Aorta (tissue), 5 donors: ENCODE measurements at places on chromosomes 5 and 9. TPM values are rescaled to one million over a fixed set of nuclear protein-coding genes. Genes with fewer than 3 reads are reported as not detected.

GRCh38 chr5:54234304-54234933, 76.0 kb downstream of the ARL15 start:
- no peak for DNase-seq

- DNase-seq: no peak
Measured at GRCh38 chr9:19193029-19193324, 37.5 kb upstream of the DENND4C start.

PCDHA1 gene
- not detected for total RNA-seq

DNA sequence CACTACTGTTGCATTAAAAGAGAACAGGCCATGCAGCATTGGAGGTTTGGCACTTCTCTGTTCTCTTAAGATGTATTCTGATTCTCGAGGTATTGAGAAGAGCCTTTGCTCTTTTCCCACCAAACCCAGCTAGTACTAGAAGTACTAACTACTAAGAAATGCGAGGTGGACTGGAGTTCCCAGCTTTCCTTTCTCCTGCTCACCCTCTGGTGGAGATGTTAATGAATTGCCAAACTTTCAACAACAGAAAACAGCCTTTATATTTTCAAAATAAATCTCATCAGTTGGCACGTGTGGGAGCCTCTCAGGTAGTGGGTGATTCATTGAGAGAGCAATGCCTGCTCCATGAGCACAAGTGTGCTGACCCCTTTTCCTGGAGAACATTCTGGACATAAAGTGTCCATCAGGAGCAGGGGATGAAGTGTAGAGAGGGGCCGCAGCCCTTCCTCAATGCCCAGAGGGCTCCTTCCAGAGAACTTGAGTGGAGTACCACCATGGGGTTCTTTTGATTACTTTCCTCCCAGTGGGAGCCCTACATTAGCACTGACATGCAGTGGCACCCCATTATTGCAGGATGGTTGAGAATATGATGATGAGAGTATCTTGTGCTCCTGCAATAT, 45.7 kb downstream of the TMEM174 start:
- no peak for DNase-seq

ENTPD2 gene
- 0.16 TPM for total RNA-seq

DNA sequence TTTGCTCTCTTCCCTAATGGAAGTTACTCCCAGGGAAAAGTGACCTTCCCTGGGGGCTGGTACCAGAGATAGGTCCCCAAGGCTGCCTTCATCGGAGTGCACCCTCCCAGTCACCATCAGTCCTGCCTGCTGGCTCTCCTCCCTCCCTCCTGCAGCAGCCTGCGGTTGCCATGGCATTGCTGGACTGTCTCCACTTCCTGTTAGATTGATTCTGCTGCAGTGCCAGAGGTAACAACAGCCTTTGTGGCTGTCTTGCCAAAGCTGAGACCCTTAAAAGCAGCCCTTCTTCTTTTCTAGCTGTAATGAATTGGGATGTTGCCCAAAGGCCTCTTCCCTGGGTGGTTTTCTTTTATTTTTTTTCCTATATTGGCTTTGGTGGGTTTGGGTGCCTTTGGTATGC, 78.1 kb upstream of the PRLR start:
- no peak for DNase-seq

- no peak for DNase-seq
Measured at GRCh38 chr9:81771571-81771970, 82.2 kb upstream of the TLE1 start.

ZCCHC10 gene
- 31.4 TPM for total RNA-seq

- no peak for DNase-seq
Measured at GRCh38 chr9:69822116-69822750, 1.6 kb downstream of the CFAP95 start.

DNA sequence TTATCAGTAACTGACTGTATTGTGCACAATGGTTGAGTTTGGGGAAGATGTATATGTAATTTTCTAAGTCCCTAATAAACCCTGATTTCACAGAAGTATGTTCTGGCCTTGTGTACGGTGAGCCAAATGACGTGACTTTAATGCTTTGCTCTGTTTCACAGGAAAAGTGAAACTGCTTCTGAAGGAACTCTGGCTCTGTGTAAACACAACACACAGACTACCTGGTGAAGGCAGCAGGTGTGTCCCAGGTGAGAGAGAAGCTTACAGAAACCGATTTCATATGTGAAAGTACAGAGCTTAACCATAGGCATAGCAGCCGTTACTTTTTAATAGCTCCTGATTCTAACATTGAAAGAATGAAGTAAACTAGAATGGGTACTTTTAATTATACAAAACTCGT, 31.9 kb downstream of the ICE1 start:
- no peak for DNase-seq

DNA sequence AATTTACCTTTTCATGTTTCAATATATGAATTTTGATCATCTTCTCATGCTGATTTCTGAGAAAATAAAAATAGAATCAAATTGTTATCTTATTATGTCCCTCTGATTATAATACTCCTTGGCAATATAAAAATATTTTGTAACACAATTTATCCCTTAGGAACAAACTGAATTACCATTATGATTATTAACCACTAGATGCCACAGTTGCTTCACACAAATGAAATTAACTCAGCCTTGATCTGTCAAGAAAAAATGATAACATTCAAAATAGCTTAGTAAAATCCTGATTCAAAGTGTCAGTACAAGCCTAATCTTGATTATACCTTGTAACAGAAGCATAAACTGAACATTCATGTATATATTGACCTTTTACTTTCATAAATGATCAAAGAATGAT, 4.8 kb upstream of the CHSY3 start:
- DNase-seq: no peak

DNA sequence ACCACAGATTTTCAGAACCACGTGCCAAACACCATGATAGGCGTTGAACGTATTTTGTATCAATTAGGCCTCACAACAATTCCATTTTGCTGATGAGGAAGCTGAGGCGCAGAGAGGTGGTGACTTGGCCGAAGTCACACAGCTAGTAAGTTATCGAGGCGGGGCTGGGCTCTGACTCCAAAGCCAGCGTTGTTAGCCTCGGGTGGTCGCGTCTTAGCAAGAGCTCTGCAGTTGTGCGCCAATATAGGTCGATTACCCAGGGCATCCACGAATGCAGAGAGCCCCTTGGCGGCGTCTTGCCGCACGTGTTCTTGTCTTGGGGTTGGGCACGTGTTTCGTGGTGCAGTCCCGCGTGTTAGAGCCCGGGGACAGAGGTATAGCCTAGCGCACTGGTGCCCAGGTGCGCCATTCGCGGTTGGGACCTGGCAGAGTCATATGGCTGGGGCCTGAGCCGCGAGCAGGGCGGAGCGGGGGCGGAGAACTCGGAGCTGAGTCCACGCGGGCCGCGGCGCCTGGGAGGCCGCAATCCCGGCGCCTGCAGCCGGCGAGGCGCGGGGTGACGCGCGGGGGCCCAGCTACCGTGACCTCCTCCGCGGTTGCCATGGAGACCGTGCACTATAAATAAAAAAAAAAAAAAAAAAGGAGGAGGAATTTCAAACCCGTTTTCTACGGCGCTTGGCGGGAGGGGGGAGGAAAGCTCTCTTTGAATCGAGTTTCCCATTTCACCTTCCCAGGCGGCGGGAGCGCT, 62.3 kb downstream of the CXXC5 start:
- DNase-seq: peak; percentile 90

MEF2C gene
- total RNA-seq: 137 TPM

DNA sequence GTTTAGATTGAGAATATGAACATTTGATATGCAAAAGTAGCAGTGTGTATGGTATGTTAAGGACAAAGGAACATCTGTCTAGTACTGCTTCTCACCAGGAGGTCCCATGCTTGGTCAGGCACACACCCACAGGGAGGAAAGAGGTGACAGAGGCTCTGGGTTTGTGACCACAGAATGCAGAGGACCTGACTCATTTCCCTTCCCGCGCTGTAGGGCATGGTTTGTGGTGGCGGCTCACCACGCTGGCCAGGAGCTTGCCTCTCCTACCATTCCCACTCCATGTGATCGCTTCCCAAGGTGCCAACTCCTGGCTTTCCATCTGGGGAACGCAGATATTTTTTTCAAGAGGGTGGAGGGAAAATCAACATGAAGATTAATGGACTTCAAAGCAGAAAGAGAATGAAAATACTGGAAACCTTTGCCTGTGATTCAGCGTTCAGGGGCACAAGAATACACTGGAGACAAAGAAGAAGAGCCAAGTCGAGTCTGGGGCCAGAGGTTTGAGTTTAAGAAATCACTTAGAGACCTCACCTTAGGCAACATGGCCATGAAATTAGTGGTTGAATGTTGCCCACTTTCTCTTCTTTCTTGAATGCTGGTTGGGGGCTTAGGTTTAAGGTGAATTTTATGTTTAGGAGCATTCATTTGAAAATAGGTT, 477.8 kb downstream of the CCDC171 start:
- no peak for DNase-seq

RAI14 gene
- total RNA-seq: 214 TPM

DNA sequence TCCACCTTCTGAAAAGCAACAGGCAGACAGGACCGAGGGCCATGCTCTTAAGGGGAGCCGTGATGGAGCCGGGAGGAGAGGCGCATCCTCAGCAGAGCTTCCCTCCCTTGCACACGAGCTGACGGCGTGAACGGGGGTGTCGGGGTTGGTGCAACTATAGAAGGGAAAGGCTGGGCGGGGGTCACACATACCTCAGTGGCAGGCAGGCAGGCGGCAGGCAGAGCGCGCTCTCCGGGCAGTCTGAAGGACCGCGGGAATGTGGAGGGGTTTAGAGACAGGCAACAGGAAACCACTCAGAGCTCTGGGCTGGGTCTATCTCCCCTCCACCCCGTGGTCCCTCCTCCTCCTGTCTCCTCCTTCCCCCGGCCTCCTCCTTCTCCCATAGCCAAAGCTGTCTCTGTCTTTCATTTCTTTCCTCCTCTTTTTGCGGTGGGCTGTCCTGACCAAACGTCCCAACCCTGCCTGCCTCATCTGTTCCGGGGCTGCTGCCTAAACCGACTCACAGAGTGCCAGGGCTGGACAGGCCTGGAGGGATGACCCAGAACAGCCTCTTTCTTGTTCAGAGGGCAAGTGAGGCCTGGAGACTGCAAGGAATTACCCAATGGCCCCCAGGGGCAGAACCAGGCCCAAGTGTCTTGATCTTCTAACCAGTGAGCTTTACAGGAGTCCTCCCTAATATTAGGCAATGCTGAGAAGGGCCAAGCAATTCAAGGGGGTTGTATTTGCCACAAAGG, at the start of gene SPARC:
Gene SPARC, minus strand, starts transcription at position 242 of the 734 bp plus-strand sequence. CDS start 10,727 bp downstream, outside the sequence.
- DNase-seq: peak; percentile 88

CNTFR gene
- total RNA-seq: 4.2 TPM

DNA sequence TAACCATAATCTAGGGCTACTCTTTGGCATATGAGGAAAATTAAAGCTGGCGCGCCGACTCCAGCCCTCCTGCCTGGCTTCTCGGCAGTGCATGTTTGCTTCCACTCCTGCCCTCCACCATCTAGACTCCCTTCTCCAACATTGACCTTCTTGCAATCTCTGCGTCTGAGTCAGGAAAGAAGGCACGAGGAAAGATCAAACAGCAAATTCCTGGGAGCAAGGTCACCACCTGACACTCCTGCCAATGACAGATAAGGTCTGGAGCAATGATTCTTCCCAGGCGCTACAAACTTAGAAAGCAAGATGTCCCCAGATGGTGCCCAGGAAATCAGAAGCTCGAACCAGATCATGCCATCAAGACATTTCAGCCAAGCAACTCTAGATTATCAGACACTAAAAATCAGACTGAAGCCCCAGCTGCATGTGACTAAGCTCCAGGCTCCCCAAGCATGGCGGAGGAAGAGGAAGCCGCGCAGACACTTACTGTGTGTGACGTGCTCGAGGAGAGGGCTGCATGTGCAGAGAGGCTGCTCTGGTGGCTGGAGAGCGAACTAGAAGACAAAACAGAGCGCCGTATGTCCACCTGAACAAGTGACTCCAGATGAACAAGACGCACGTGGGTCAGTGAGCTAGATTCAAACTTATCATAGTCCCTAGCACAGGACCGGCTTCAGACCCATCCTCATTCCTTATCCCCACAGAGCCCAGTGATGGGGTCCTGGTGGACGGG, 115.3 kb downstream of the UBE2R2 start:
- DNase-seq: no peak
